ENCODE measurements at places on chromosomes 12 and 14.

GRCh38 chr14:81209167-81209836 lies 11.5 kb downstream of the GTF2A1 start:
- no peak for DNase-seq

- DNase-seq: no peak
Observed at GRCh38 chr14:105192866-105193731, 12.0 kb upstream of the NUDT14 start.

DNA sequence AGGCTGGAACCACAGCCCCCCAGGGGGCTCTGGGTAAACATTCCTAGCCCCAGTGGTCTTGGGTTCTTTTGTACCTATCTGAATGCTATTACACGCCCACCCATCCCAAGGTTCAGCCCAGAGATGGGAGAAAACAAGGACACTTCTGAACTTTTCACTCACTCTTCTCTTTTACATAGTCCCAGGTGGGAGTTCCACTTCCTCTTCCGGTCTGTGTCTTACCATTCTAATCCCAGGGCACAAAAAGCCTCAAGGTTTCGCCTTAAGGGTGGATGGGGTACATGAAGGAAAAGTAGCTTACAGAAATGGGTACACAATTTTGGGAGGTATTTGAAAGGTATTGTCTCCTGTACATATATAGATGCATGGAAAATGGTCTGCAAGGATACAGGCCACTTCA lies 79.0 kb downstream of the TMEM30B start:
- DNase-seq: no peak

DNA sequence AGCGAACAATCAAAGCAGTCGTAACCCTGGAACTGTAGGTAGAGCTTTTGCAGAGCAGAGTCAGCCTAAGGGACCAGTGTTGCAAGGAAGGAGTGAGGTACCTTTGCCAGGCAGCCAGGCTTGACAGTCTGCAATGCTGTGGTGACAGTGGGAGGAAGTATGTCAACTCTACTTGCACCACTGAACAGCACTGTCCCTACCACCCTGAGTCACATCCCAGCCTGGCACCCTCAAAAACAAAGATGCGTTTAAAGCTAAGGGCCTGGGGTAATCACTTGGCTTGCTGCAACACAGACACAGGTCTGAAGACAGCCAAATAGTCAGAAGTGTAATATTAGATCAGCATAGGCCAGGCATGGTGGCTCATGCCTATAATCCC lies 141.9 kb downstream of the DPF3 start:
- no peak for DNase-seq

DNA sequence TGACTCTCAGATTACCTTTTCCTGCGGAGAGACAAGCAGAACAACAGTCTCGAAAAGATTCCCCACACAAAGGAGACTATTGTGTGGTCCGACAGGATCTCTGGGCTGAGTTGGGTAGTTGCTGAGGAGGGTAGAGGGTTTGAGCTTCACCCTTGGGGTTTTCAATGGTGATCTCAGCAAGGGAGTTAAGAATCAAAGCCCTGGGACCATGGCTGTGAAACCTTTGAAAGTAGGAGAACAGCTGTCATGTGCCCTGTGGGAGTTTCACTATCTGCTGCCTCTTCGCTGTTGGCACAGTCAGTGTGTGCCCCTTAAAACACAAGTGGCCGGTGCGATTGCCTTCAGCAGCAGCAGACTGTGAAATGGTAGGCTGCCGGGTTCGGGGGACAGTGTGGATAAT lies 14.2 kb upstream of the PLEK2 start:
- DNase-seq: no peak

- no peak for DNase-seq
Observed at GRCh38 chr12:52531566-52532300, 11.5 kb upstream of the KRT5 start.

- DNase-seq: no peak
Observed at GRCh38 chr12:14982562-14982961, 9.7 kb downstream of the PDE6H start.

DNA sequence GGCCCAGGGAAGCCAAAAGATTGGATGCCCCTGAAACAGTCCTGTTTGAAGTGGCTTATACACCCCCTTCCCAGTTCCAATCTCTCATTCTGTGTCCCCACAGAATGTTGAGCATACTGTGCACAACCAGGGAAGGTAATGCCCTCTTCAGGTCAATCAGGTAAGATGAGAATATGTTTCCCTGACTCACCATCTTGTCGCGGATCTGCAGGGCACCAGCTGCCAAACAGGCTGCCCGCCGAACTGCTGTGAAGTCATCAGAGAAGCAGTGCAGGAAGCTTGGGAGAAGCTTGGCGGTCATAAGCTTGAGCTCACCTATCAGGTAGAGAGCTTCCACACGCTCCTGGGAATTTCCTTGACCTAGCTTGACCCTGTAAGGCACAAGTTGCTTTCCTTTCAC lies 9.6 kb downstream of the RIOX1 start:
- DNase-seq: no peak

GRCh38 chr12:127178463-127178862 lies 1088.5 kb upstream of the TMEM132C start:
- DNase-seq: no peak

DNA sequence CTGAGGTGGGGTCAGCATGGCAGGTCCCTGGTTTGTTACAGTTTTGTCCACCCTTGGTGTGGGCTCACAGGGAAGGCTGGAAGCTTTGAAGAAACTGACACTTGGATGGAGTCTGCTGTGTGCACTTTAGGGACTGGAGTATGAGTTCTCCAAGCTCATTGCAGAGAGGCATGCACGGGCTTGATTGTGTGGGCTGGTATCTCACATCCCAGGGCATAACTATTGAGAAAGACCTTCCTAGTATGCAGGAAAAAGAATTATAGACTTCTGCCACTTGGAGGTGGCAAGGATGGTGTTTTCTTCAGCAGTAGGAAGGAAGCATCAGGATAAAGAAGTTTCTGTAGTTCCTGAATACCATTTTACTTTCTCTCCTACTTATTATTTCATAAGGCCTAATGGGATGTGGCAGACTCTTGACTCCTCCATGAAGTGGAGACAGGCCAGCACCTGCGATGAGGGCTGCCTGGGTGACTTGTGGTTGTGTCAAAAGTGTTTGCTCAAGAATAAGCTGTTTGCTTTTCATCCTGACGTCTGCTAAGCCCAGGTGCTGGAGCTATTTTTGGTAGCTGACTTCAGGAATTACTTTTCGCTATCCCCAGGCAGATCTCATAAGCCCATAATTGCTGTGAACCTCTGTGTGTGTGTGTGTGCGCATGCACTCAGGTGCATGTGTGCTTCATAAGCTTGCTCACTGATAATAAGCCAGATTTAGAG lies 125.8 kb downstream of the KTN1 start:
- no peak for DNase-seq

- DNase-seq: no peak
Observed at GRCh38 chr12:87336814-87337336, 692.3 kb downstream of the C12orf50 start.

DNA sequence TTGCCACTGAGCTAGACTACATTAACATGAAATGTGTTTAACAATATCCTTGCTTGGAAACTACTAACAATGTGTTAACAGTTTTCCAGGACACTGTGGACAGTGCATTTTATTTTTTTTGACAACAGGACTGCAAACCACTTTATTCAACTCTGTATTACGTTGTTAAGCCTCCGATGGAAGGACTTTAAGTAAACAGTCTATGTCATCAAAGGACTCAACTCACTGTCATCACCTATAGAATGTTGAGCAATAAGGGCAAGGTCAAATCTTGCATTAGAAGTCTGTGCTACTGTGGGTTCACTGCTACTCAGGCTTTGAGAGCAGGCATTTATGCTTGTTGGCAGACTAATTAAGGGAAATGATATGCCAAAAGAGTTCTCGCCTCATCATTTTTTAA lies 483.7 kb downstream of the FLRT2 start:
- no peak for DNase-seq

DNA sequence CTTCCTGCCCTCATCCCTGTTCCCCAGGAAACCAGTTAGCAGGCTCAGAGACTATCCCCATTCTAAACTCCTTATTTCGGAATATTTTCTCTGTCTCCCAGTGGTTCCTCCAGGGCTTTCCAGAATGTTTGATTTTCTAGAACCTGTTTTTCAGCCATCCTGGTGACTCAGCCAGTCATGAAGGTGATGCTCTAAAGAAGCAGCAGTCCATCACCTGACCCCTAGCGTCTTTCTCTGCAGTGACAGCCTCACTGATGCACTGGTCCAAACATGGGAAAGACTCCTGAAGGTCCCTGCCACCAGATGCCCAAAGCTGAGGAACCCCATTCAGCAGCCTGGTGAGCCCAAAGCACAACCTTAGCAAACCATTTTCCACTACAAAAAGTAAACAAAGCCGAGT lies 212.6 kb downstream of the PHETA1 start:
- DNase-seq: no peak

- DNase-seq: no peak
Observed at GRCh38 chr14:23645812-23646647, 9.9 kb downstream of the DHRS2 start.

DNA sequence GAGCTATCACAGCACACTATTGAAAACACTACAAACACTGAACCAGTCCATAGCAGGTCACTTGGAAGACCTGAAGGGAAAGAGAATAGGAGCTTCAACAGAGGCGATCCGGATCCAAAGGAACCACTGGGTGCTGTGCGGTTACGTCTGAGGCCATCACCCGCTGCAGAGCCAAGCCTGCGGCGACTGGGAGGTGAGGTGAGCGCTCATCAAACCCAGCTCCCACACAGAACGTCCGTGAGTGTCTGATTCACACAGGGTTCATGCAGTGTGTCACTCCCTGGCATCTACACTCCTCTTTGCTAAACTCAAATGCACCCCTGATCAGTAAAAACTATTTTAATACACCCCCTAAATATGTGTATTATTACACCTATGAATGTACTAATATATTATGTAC lies 64.1 kb downstream of the TMEM132D start:
- DNase-seq: no peak

DNA sequence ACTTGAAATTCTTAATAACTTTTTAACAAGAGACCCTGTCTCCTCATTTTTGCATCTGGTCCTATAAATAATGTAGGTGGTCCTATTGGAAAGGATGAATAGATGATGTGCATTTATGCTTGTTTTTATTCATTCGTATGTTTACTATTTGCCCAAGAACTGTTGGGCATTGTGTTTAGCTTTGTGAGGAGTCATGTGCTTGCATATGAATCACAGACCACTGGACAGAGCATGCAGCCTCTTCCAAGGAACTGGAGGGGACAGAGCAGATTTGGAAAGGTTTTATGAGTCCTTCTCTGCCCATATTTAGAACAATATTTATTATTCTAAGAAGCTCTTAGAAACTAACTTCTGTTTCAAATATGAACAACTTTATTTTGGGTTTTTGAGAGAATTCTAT lies 414.0 kb downstream of the SOX5 start:
- no peak for DNase-seq

GRCh38 chr12:62817556-62818271 lies 117.2 kb downstream of the PPM1H start:
- DNase-seq: peak; percentile 38

DNA sequence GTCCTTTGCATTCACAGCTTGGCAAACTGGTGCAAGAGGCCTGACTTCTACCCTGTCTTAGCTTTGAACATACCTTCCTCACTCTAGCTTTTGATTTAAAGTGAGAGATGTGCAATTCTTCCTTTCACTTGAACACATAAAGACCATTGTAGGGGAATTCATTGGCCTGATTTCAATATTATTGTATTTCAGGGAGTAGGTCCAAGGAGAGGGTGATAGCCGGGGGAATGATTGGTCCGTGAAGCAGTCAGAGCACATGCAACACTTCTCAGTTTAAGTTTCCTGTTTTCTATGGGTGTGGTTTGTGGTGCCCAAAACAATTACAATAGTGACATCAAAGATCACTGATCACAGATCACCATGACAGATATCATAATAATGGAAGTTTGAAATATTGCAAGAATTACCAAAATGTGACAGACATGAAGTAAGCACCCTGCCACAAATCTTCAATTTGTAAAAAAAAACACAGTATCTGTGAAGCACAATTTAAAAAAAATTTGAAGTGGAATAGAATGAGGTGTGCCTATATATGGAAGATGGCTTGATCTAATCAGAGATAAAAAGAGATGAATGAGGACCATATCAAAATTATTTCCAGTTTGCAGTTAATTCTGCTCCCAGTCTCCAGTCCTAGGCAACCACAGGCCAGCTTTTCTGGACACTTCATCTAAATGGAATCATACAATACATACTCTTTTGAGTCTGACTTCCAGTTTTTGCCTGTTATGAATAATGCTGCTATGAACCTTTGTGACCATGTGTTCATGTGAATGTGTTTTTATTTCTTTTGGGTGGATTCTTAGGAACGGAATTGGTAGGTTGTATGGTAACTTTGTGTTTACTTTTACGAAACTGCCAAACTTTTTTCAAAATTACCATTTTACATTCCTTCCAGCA lies 23.2 kb downstream of the BORCS5 start:
- DNase-seq: no peak

GRCh38 chr12:68446901-68447796 lies 115.0 kb upstream of the MDM1 start:
- no peak for DNase-seq

- DNase-seq: no peak
Observed at GRCh38 chr12:105803292-105803691, 335.5 kb downstream of the NUAK1 start.

DNA sequence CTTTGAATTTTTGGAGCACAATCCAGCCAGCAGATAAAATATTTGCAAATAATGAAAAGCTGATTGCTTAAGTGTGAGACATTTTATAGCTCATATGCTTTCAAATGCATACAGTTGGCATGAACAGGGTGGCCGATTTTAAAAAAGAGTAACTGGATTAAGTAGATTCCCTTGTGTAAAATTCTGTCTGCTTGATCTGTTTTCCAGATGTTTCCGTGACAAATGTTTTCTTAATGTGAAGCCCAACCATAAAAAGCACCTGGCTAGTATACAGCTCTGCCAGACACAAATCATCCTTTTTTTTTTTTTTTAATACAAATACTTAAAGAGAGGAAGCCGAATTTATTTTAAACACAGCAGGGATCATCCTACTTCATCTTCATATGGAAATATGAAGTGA lies 440.7 kb downstream of the CCER1 start:
- DNase-seq: no peak

Data from HEK293T (cell line).